ENCODE measurements at places on chromosomes 12 and 14. TPM values are rescaled to one million over a fixed set of nuclear protein-coding genes. Genes with fewer than 3 reads are reported as not detected.

DNA sequence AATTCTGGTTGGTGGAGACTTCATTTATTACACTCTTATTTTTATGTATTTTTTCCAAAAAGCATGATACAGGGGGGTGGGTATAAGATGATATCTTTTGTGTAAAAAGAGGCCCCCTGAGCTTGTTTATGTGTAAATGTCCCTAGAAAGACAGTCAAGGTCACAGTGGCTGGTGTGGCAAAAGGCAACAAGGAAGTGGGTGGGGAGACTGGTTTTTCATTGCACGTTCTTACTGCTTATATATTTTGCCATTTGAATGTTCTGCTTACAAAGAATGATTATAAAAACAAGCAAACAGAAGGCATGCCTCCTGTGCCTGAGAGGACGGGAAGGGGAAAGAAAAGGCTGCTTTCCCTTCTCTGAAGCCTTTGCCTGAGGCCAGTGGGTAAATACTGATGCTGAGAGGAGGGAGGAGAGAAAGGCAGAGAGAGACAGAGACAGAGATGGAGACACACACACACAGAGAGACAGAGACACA lies 24.1 kb upstream of the ADIPOR2 start:
- no peak for DNase-seq

KRT73 gene
- not detected for total RNA-seq

CD27 gene
- total RNA-seq = not detected

OVCH1 gene
- total RNA-seq = not detected

DNA sequence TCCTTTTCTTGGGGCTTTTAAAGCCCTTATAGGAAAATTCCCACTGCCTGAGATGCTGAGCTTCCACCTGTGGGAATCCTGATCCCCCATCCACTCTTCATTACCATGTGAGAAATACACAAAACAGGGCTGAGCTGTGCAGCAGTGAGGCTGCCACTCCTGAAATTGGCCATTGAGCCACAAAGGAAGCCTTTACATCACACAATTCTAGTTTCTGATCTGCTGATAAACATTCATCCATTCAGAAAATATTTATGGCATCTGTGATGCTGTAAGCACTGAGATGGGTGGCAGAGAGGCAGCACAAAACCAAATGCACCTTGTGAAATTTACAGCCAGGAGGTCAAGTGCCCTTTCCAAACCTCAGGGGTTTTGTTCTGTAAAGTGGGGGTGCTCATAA lies 26.2 kb upstream of the CMKLR1 start:
- DNase-seq = no peak

DNA sequence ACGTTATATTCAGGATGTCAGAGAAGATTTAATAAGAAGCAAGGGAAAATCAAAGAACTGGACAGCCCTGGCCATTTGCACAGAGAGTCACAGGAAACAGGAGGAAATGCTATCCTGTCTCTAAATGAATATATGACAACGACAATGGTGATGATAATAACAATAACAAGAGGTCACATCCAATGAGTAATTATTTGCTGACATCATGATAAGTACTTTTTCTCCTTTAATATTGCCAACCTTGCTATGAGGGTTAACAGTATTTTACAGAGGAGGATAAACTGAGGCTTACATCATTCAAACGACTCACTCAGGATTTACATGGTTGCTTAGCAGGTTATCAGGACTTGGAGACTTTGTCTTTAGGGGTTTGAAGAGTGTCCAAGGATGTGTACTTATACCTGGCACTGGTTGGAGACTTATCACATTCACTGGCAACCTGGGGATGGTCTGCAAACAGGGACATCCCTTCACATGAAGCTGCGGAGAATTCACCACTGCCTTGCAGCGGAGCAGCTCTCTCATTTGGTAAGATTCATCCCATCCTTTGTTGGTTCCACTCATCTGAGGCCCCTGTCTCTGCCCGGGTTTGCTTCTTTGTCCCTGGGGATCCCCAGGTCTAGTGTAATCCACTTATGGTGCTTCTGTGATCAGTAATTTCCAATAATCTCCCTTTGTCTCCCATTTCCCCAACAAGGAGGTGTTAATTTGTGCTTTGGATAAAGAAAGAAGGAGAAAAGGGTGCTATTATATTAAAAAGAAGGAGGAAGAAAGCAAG lies 637.8 kb downstream of the BCL11B start:
- no peak for DNase-seq

GDF3 gene
- not detected for total RNA-seq

- no peak for DNase-seq
Measured at GRCh38 chr12:58415716-58416115, 474.3 kb downstream of the ATP23 start.

PLEKHH1 gene
- total RNA-seq = 11.8 TPM

DNA sequence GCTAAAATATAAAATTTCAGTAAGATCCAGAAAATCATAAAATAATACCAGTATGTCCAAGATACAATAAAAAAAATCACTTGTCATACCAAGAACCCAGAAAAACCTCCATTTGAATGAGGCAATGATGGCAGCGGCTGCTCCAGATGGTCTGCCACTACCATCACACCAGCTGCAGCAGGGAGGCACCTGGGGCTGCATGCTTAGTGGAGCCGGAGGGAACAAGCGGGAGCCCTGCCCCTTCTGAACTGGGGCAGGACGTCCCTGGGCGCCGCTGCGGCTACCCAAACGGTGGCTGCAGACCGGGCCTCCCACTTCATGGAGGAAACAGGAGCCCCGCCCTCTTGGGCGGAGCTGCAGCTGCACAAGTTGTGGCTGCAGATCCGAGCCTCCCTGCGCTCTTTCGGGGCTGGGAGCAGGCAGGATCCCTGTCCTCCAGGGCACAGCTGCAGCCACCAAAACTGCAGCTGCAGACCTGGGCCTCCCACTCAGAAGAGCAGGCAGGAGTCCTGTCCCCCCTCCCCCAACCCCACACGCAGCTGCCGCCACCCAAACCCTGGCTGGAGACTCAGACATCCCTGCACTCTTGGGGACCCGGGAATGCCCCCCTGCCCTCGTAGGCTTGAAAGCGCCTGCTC lies 36.1 kb upstream of the OR5AU1 start:
- peak; percentile 74 for DNase-seq

GRCh38 chr14:45251912-45252311 lies 1.1 kb downstream of the MIS18BP1 start:
- no peak for DNase-seq

DNA sequence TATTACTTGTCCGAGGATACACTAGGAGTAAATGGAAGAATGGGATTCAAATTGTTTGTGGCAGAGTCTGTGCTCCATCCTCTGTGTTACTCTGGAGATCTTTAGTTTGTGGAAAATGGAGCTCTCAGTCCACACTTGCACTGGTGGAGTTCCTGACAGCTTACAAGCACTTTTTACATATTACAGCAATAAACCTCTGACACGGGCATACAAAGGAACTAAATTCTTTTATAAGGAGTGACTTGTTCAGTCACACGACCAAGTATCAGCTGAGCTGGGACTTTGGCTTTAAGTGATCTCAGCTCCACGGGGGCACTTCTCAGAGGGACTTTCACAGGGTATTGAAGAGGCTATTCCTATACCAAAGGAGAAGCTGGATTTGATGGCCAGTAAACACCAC lies 417.5 kb downstream of the LRIG3 start:
- DNase-seq = no peak

DNA sequence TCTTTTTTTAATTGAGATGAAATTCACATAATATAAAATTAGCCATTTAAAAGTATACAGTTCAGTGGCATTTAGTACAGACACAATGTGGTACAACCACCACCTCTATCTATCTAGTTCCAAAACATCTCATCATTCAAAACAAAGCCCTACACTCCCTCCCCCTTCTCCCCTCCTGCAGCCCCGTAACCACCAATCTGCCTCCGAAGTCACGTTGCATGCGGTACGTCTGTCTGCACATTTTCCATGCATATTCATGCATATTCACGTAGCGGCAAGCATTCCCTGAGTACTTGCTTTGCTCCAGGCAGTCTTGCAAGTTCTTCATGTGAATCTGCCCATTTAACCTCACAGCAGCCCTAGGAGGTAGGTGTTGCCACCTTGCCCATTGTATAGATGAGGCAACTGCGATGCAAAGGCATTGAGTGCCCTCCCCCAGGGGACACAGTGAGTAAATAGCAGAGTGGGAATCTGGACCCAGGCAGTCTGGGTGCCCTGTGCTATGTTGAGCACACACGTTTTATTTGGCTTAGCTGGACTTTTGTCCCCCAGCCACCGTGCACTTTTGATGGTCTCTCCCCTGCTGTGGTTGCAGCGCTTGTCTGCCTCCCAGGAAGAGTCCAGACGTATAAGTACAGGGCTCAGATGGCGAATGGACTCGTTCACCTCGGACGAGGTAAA lies 43.4 kb downstream of the RIN3 start:
- no peak for DNase-seq

B4GALNT3 gene
- 19.3 TPM for total RNA-seq

LRTM2 gene
- not detected for total RNA-seq

DNA sequence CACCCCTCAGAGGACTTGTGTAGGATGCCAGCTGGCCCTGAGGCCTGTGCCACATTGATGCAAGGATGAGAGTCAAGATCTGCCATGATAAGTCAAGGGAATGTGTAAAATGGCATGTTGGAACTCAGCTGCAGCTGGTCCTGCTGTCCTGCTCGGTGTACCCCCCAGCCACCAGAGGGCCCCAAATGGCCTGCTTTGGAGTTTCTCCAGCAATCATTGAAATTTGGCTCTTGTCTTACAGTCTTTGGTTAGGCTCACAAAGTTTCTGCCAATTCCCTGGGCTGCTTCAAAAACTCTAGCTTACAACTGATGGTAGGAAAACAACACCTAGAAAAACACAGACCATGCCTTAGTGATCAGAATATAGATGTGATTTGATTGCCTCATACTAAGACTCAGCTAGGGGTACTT lies 76.8 kb downstream of the HSD17B6 start:
- peak; percentile 77 for DNase-seq

- no peak for DNase-seq
Measured at GRCh38 chr12:101582937-101583336, 11.8 kb upstream of the MYBPC1 start.
